ENCODE measurements at places on chromosomes 3 and 15.

GRCh38 chr3:108388136-108389132, 92.1 kb downstream of the HHLA2 start:
- no peak for DNase-seq

- DNase-seq, result peak; percentile 44
Observed at GRCh38 chr3:123287962-123288302, 86.2 kb downstream of the SEC22A start.

DNA sequence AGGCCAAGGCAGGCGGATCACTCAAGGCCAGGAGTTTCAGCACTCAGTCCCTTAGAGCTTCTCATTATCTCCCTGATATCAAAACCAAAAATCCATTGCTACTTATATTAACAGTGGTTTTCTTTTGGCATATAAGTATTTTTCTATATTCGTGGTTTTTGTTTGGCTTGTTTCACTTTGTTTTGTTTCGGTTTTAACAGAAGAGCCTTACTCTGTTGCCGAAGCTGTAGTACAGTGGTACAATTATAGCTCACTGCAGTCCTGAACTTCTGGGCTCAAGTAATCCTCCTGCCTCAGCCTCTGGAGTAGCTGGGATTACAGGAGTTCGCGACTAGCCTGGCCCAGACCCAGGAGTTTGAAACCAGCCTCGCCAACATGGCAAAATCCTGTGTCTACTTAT, 42.5 kb upstream of the ARHGEF26 start:
- no peak for DNase-seq

- no peak for DNase-seq
Observed at GRCh38 chr3:41592753-41593510, 369.0 kb downstream of the ULK4 start.

GRCh38 chr3:139676632-139677387, 962 bp downstream of the NMNAT3 start:
- DNase-seq, result no peak

DNA sequence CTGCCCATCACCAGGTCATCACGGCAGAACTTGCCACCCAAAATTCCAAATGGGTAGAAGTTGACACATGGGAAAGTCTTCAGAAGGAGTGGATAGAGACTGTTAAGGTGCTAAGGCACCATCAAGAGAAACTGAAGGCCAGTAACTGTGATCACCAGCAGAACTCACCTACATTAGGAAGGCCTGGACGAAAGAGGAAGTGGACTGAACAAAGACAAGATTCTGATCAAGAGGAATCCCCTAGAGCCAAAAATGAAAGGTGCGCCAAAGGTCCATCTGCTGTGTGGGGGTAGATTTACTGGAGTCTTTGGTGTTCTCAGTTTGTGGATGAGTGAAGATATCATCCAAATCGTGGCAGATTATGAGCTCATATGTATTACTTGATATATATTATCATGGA, 46.3 kb upstream of the P3H2 start:
- no peak for DNase-seq

DNA sequence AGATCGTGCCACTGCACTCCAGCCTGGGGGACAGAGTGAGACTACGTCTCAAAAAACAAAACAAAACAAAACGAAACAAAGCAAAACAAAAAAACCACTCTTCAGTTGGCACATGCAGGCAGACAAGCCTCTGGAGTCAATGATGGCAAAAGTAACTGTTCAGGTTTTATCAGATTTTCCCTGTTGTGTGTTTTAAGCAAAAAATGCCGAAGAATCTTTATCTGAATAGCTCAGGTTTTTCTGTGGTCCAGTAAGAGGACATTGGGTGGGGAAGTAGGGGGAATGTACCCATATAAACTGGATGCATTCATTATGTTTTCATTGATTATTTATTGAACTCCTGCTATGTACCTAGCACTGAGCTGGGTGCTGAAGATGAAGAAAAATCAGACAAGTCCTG, 20.8 kb upstream of the BCL2A1 start:
- no peak for DNase-seq

GRCh38 chr3:53022647-53023046, 23.2 kb downstream of the SFMBT1 start:
- DNase-seq, result no peak

- DNase-seq, result no peak
Observed at GRCh38 chr3:63370094-63370493, 92.0 kb downstream of the SYNPR start.

- no peak for DNase-seq
Observed at GRCh38 chr3:112078125-112079083, 7.8 kb upstream of the C3orf52 start.

- DNase-seq, result no peak
Observed at GRCh38 chr3:157376603-157377300, 59.9 kb upstream of the PTX3 start.

GRCh38 chr3:30189900-30190299, 416.5 kb upstream of the TGFBR2 start:
- DNase-seq, result no peak

DNA sequence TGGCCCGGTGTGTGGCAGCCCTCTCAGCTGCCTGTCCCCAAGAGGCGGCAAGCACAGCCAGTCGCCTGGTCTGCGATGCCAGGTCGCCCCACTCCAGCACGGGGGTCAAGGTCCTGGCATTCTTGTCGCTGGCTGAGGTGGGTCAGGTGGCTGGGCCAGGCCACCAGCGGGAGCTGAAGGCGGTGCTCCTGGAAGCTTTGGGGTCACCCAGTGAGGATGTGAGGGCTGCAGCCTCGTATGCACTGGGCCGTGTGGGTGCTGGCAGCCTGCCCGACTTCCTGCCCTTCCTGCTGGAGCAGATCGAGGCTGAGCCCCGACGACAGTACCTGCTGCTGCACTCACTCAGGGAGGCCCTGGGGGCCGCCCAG, 20.8 kb downstream of the CAND2 start:
- no peak for DNase-seq

- DNase-seq, result no peak
Observed at GRCh38 chr15:41925086-41925608, 31.3 kb upstream of the SPTBN5 start.

- no peak for DNase-seq
Observed at GRCh38 chr3:189883113-189883753, 237.5 kb downstream of the P3H2 start.

GRCh38 chr3:115666920-115667737, 43.8 kb downstream of the GAP43 start:
- no peak for DNase-seq

All from glutamatergic neuron (in vitro differentiated cells).